ENCODE measurements at places on chromosomes 5 and 9.

- peak; percentile 73 for DNase-seq
Observed at GRCh38 chr5:39219437-39219836, at the start of gene FYB1. TSS of gene FYB1 (minus strand) at chr5:39219563. CDS start at chr5:39202960, 16,603 bp downstream.

- DNase-seq, result no peak
Observed at GRCh38 chr9:69857131-69857530, 36.5 kb downstream of the CFAP95 start.

- no peak for DNase-seq
Observed at GRCh38 chr5:39185761-39186160, 33.6 kb downstream of the FYB1 start.

GRCh38 chr9:13034694-13035002 is 244.8 kb downstream of the MPDZ start:
- no peak for DNase-seq

DNA sequence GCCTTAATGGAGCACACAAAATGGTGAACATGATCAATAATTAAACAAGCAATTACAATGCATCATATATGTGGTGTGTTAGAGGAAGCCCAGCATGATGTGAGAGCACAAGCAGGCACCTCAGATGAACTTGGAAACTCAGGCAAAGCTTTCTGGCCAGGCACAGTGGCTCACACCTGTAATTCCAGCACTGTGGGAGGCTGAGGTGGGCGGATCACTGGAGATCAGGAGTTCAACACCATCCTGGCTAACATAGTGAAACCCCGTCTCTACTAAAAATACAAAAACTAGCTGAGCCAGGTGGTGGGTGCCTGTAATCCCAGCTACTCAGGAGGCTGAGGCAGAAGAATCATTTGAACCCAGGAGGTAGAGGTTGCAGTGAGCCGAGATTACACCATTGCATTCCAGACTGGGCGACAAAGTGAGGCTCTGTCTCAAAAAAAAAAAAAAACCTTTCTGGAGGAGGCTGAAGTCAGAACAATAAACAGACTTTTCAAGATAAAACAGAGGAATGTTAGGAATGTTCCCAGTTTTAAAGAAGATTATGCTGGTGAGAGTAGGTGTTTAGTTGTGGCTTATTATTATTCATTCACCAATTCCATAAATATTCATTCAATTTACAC is 159.4 kb downstream of the CEMIP2 start:
- no peak for DNase-seq

DNA sequence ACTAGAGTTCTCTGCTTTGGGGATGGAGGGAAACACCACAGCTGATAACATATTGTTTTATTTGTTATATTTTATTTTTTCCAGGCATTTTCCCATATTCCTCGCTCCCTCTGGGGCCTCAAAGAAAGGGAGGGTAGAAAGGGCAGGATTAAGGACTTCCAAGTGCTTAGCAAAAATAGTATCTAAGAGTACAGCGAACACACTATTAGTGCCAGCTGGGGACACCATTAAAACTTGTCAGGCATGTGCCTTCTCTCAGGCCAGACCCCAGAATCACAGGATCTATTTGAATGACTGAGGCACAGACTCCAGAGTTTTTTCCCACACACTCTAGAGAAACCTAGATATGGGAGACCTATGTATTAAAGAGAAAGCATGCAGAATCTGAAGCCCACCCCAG is 451.0 kb upstream of the TRPC7 start:
- no peak for DNase-seq

All from upper lobe of left lung (tissue), 6 donors.